ENCODE measurements at places on chromosomes 13 and 19.

DNA sequence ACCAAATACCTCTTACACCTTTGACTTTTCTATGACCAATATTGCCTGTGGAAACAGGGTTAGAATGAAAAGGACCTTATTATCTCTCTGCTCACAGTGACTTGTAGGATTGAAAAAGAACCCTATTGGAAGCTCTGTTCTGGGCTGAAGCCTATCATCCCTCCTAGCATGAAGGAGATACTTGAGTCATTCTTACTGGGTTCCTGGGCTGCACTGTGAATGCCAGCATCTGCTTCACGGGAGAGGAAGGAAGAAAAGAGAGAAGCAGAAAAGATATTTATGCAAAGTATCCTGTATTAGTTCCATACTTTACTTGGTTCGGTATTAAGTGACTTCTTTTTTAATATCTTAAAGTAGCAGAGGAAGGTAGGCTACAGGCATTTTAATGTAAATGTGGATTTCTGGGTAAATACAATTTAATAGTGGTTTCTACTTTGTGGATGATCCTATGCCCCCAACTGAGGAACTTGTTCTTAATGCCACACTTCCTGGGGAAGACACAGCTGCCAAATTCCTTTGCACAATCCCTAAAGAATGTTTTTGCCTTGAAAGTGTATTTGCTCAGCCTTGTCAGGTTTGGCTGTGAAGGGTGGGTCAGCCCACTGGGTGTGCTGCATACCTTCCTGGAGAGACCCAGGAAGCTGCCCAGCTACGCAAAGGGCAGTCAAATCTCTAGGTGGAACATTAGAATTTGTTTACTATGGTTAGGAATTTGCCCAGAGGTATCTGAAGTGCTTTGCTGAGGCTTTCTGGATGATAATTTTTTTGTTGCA lies 13.7 kb upstream of the SCEL start:
- no peak for DNase-seq

GRCh38 chr13:95463531-95463930 lies 89.0 kb upstream of the CLDN10 start:
- DNase-seq, result no peak

DNA sequence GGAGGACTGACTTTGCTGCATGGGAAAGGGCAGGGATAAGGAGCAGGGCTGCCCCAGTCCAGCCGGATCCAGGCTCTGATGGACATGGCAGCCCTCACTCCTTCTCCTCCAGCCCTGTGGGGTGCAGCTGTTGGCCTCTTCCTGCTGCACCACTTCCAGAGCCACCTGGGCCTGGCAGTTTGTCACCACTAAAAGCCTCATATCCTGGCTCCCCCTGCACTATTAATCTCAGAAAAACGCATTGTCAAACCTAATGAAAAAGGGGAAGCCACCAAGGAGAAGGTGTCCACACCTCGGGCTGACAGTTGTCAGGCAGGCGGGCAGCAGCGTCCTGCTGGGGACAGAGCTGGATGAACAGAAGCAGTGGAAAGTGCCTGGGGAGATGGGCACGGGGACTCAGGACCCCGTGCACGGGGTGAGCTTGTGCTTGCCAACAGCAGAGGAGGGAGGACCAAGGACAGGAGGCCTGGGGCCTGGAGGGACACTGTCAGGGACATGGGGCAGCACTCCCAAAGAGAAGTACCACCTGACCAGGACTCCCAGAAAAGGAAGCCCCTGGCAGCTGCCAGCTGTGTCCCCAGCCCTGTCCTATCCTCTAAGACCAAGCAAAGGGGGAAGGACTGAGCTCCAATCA lies 151.1 kb upstream of the TSHZ3 start:
- no peak for DNase-seq

- DNase-seq, result no peak
These were observed 2.1 kb downstream of the MPND start for GRCh38 chr19:4345342-4346019.

GRCh38 chr13:83907196-83907989 lies 25.1 kb upstream of the SLITRK1 start:
- DNase-seq, result no peak

DNA sequence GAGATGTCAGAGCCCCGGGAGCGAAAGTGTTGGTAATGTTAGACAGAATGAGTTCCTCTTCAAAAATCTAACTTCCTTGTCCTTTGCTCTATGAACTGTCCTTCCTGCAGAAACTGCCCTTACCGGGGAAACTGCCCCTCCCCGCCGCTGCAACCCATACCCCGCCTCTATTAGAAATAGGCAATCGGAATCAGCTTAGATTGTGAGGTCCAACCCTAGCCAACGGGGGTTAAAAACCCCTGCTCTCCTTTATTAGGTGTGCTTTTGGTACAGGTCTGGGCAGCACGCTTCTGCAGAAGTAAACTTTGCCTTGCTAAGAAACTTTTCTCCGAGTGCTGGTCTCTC lies 11.5 kb upstream of the CAPNS1 start:
- DNase-seq, result no peak

DNA sequence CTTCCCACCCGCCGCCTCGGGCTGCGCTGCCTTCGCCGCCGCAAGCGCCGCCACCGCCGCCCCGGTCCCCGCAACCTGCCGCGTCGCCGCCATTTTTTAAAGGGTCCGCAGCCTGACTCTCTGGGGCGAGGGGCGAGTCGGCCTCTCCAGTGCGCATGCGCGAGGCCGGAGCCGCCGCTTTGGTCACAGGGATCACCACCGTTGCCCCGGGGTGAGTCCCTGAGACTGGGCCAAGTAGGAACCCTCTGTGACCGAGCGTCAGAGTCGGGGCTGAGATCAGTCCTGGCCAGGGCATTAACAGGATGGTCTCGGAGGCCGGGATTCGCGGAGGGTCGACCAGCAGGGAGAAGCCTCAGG lies 42.6 kb downstream of the ZNF146 start:
- DNase-seq, result no peak
